ENCODE measurements at places on chromosomes 6 and 20. TPM values are rescaled to one million over a fixed set of nuclear protein-coding genes. Genes with fewer than 3 reads are reported as not detected.

DNA sequence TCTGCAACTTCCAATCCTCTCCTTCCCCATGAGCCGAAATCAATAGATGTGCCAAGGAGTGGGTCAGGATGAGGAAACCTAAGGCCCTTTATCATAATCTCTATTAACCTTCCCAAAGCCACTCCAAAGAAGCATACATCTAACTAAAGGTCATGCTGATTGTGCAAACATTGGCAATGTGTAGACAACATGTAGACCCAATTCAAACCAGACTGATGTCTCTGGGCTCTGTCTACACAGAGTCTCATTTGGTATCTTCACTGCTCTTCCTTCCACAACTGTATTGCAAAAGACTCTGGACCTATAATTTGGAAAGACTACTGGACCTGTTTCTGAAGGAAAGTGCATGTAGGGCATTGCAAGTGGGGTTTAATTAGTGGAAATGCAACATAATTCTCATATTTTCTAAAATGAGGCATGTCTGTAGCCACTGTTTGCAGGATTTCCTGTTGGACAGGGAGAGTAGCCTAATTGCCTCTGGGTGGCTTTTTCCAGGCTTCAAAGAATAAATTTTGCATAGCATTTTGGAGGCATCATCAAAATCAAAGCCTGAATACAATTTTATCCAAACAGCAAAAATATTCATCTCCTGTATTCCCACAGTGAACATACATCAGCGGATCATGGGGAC lies 35.0 kb upstream of the MLIP start:
- no peaks in the 10 kb centered on the region for H3K27me3 ChIP-seq
- no peak for DNase-seq
- H3K4me1 ChIP-seq: no peaks in the 10 kb centered on the region
- H3K4me3 ChIP-seq: no peak overlapping the region
- H3K36me3 ChIP-seq: no peaks in the 10 kb centered on the region

DNA sequence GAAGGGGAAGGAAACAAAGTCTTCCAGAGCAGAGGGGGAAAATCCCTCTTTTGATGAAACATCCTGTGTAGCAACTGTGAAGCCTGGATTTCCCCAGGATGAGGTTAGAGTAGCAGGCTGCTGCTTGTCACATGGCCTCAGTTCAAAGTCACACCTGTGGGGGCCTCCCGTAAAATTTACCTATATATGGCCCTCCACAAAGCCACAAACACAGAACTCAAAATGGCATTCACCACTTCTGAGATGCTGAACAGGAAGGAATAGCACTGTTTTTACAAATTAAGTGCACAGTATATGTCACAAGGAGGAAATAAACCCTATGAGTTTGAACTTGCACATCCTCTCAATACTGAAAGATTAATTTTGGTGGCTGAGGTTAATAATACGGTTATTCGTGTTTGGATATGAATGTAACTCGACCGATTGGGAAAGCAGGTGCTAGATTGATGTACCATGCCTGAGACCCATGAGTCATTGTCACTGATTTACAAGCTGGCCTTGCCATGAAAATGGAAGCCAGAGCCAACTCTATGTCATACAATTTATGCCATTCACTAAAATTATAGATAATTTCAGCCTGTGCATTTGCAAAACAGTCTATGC lies 70.6 kb downstream of the SGK1 start:
- DNase-seq: peak; percentile 71
- H3K4me3 ChIP-seq: peak overlapping the region; percentile 22
- H3K4me1 ChIP-seq: peaks cover 55% of the 10 kb centered on the region
- H3K27ac ChIP-seq: peak overlapping the region; percentile 85

DNA sequence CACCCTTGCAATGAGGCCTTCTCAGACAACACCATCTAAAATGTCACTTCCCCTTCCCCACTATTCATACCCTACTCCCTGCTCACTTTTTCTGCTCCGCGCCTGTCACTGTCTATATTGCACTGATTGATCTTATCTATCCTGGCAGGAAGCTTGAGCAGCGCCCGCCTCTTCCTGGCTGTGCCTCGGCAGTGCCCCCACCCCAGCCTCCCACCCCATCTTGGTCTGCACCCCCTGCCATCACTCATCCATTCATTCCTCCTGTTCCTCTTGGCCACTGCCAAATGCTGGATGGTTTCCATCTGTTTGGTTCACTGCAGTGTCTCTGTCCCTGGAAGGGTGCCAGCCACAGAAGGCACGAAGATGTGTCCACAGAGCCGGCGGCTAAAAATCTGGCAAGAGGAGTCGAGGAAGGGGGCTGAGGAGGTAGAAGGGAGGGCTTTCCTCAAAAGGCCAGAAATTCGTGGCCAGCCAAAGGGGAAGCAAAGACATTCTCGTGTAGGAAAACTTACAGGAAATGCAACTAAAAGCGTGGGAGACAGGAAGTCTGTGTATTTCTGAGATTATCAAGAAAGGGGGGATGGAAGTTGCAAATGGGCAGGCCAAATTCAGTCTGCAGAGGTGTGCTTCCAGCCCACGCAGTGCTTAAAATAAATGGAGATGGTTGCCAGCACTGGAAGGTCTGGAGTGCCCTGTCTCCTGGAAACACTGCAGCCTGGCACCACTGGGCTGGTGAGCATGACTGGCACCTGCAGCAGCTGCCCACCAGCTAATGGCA lies 27.6 kb downstream of the SYNJ2 start:
- peak overlapping the region; percentile 87 for H3K27ac ChIP-seq
- H3K27me3 ChIP-seq: no peaks in the 10 kb centered on the region
- H3K4me3 ChIP-seq: peak overlapping the region; percentile 37
- H3K4me1 ChIP-seq: peaks cover 75% of the 10 kb centered on the region
- DNase-seq: peak; percentile 30

GRCh38 chr6:132937466-132937906 lies 123.1 kb downstream of the RPS12 start:
- H3K27me3 ChIP-seq: peaks cover 14% of the 10 kb centered on the region
- H3K27ac ChIP-seq: no peak overlapping the region
- DNase-seq: peak; percentile 23
- no peak overlapping the region for H3K4me3 ChIP-seq
- H3K4me1 ChIP-seq: no peaks in the 10 kb centered on the region
- no peaks in the 10 kb centered on the region for H3K36me3 ChIP-seq

DNA sequence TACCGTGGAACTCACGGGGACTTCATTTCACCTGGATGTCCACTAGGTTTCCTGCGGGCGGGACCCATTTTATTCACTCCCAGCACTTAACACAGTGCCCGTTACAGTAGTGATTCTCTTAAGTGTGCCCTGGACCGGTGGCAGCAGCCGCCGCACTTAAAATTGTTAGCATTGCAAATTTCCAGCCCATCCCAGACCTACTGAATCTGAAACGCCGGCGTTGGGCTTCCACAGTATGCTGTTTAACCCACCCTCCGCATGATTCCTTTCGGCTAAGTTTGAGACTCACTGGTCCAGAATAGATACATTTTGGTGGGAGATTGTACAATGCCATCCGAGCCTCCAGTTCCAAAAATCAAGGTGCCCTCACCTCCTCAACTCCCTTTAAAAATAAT lies 967 bp downstream of the SMPDL3A start:
- no peaks in the 10 kb centered on the region for H3K36me3 ChIP-seq
- no peak overlapping the region for H3K27ac ChIP-seq
- H3K27me3 ChIP-seq: peaks cover 40% of the 10 kb centered on the region
- peaks cover 14% of the 10 kb centered on the region for H3K4me1 ChIP-seq
- peak overlapping the region; percentile 76 for H3K4me3 ChIP-seq

DNA sequence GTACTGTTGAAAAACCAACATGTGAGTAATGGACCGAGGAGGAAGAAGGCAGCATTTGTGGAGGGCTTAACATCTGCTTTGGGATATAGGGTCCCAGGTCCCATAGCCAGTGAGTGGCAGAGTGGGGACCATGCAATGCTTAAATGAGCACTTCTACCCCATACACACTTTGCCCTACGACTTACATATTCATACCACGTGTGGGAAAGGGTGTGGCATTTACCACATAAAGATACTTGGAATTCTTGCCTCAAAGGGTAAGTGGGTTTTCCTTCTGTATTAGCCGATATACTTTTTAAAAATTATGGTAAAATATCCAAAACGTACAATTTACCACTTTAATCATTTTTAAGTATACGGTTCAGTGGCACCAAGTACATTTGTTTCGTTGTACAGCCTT lies 199.3 kb downstream of the BACH2 start:
- peaks cover 35% of the 10 kb centered on the region for H3K27me3 ChIP-seq
- peaks cover 11% of the 10 kb centered on the region for H3K36me3 ChIP-seq
- DNase-seq: no peak
- H3K27ac ChIP-seq: no peak overlapping the region
- H3K4me1 ChIP-seq: peaks cover 37% of the 10 kb centered on the region

DNA sequence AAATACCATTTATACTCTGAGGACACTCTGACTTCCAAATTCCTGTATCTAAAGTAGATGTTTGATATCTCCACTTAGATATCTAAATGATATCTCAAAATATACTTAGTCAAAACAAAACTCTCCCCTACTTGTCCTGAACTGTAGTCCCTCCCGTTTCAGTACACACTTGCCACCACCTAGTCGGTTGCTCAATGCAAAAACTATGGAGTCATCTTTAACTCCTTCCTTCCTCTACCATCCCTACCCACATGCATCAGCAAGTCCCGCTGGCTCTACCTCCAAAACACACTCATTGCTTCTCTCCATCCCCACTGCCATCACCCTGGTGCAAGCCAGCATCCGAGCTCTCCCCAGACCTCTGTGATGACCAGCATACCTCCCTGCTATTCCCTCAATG lies 13.2 kb downstream of the STX7 start:
- no peak for DNase-seq
- peaks cover 31% of the 10 kb centered on the region for H3K36me3 ChIP-seq
- no peak overlapping the region for H3K4me3 ChIP-seq
- peaks cover 34% of the 10 kb centered on the region for H3K4me1 ChIP-seq

The RAET1G gene
- not detected for total RNA-seq

The MCHR2 gene
- not detected for total RNA-seq

The SIGLEC1 gene
- 0.03 TPM for total RNA-seq

The LKAAEAR1 gene
- total RNA-seq: 0.38 TPM

The GPR6 gene
- total RNA-seq: not detected
